GOT3 (cell line): ENCODE measurements at places on chromosomes 3 and 15.

GRCh38 chr3:149152420-149152819 lies 23.0 kb downstream of the HPS3 start:
- no peak for DNase-seq

- DNase-seq, result no peak
These were observed 14.9 kb downstream of the IGSF10 start for GRCh38 chr3:151446002-151446340.

DNA sequence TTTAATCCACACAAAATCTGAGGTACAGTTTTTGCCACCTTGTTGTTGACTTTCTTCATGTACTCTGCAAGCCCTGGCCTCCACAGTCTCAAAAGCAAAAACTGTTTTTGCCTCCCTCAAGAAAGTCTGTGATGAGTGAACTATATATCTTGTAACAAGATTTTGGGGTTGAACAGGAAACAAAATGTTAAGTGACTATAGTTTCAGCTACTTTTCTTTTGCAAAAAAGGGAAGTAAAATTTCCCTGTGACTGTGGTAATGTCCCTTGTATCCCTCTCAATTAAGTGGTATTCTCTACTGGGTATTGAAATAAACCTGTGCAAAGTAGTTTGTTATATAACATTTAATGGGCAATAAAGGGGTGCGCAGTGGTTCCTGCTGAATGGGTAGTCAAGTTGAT lies 21.3 kb upstream of the SCAANT1 start:
- no peak for DNase-seq

GRCh38 chr3:129943020-129943419 lies 31.5 kb upstream of the TRH start:
- DNase-seq, result no peak

GRCh38 chr3:182521339-182521738 lies 272.0 kb upstream of the ATP11B start:
- no peak for DNase-seq

GRCh38 chr3:81909796-81910195 lies 148.4 kb upstream of the GBE1 start:
- DNase-seq, result no peak

GRCh38 chr15:81256916-81257315 lies 60.2 kb downstream of the IL16 start:
- DNase-seq, result no peak

DNA sequence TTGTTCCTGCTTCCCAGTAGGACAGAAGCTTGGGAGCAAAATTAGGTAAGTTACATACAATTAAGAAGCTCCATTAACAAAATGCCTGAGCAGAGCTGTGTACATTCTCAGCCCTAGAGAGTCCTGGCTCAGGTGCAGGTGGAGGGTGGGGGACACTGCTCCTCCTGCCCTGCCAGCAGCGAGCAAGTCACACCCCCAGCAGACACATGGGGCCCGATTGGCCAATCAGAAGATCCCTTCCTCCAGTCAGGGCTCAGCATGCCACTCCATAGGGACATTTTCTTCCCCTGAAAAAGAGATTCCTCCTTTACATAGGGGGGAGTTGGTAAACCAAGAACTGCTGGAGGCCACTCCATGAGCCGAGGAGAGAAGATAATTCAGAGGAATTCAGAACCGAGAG lies 62.1 kb downstream of the PLXNA1 start:
- DNase-seq, result no peak

- no peak for DNase-seq
These were observed 94.3 kb upstream of the SGO1 start for GRCh38 chr3:20280257-20280656.

GRCh38 chr3:15288331-15289035 lies 43.9 kb downstream of the SH3BP5 start:
- DNase-seq, result no peak

- no peak for DNase-seq
These were observed 80.2 kb upstream of the SPATA12 start for GRCh38 chr3:56980243-56980642.

DNA sequence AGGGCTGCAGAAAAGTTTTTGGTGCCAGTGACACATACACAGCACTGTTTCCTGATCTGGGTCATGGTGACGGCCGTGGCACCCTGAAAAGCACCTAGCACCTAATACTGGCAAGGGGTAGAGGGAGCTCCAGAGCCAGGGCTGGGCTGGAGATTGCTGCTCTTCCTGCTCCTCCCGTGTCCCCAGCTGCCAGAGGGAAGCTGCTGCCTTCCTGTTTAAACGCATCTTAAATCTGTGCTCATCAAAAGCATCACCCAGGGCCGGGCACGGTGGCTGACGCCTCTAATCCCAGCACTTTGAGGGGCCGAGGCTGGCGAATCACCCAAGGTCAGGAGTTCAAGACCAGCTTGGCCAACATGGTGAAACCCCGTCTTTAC lies 156.7 kb upstream of the MEF2A start:
- no peak for DNase-seq

DNA sequence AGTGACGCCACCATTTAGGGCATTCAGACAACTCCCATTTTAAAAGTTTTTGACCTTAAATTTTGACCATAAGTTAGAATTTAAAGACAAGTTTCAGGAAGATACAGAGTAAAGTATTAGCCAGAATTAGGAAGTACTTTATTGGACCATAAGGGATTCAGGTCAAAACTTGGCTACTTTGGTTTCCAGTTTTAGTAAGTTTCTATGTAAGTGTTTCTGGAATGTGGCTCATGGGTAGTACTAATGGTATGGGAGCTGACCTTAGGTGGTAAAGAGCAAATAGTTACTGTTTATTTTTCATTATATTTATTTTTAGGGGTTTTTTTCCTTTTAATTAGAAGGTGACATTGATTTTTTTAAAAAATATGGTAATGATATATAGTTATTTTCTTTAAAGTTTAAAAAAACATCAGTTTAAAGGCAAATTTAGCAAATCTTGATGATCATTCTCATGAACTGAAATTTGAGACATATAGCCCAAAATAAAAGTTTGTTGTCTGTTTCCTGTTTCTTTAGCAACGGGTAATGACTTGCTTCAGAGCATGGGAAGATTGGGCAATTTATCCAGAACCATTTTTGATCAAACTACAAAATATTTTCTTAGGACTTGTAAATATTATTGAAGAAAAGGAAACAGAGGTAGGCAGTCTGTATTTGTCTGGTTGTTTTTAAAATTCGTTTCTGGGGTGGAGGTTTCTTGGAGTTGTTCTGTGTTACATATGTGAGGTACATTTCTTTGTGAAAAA lies 34.3 kb downstream of the U2SURP start:
- DNase-seq, result no peak

GRCh38 chr3:3027976-3028567 lies 82.1 kb downstream of the IL5RA start:
- DNase-seq, result no peak

DNA sequence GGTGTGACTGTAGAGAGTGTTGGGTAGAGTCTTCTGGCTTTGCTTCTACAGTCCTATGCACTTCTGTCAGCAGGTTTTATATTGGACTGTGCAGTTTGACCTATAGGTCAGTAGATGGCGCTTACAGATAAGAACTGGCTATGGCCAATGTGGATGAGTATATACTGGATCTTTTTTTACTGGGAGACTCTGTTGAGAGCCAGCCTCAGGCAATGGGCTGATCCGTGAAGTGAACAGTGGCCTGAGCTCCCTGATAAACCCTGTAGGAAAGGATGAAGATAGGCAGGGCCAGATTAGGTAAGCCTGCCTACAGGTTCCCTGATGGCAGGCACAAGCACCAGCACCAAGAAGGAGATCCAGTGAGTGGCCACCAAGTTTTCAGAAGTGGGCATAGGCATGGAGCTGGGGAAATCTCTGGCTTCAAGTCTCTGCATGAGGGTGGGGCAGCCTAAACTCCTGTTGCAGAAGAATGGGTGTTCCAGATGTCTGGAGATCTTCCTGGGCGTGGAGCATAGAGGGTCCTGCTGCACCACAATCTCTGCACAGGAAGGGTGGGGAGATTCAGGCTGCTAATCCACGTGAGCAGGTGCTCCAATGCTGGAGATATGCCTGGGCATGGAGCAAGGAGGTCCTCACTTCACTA lies 326.0 kb upstream of the SGO1 start:
- DNase-seq, result no peak

DNA sequence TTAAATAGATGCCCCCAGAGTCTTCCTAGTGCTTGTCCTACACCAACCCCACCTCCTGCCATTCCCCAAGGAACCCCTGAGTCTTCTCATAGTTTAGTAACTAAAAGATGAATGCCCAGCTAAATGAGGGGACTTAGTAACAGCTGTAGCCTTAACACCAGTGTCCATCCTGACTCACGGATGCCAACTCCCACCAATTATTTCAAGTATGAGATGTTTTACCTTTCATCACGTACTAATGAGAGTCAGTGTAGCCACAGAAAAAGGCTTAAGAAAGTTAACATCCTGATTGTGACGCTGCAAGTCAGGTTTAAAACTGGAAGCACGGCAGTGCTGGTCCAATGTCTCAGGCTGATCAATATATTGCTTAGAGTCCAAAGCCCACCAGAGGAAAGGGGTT lies 109.9 kb downstream of the FMN1 start:
- no peak for DNase-seq

DNA sequence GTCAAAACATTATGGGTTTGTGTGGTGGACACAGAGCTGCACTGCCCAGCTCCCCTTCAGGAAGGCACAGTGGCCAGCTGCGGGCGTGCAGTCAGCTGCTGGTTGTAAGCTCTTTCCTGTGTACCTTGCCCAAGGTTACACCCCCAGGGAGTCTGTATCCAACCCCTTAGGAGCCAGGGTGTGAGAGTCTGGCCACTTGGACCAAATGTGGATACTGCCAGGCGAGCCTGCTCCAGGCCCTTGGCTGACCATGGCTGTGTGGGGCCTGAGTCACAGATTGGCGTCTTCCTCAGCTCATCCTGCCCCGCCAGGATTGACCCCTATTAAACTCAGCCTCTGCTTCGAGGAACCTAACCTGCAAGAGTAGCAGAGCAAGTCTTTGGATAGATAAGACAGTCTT lies 56.9 kb downstream of the ABHD5 start:
- DNase-seq, result no peak

DNA sequence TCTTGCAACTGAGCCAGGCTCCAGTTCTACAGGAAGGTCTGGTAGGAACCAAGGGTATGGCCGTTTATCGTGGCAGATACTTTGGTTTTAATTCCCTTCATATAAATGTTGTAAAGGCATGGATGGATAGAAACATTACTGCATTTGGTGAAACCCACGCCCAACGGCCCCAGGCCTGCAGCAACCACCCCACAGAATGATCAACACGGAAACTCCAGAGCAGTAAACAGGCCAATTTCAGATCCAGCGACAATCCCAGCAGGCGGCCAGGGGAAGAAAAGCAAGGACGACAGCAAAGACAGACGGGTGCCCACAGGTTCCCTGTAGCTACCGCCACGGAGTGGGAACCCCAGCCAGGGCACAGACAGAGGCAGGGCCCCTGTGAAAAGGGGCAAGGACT lies 32.6 kb upstream of the PCSK6 start:
- no peak for DNase-seq

DNA sequence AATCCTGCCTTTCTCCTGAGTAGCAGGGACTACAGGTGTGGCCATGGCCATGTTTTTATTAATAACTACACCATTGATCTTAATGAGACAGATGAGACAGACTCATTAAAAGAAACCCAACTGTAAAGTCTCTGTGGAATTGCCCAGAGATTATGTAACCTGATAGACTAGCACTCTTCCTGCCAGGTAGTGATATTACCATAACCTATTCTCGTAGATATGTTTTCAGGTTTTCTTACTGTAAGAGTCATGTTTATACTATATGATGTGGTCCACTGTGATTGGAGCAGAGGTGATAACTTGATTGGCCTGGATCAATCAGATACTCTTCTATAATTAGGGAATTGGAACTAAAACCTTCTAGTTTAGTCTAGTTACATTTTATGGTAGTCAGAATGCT lies 93.7 kb downstream of the NFKBIZ start:
- no peak for DNase-seq

- DNase-seq, result no peak
These were observed 33.5 kb downstream of the KLF13 start for GRCh38 chr15:31360158-31360561.

- no peak for DNase-seq
These were observed 45.8 kb downstream of the EEFSEC start for GRCh38 chr3:128199110-128199509.

- no peak for DNase-seq
These were observed 50.1 kb downstream of the HEG1 start for GRCh38 chr3:125005676-125006075.

GRCh38 chr3:48208076-48208475 lies 15.2 kb upstream of the CAMP start:
- no peak for DNase-seq

GRCh38 chr3:151772825-151773480 lies 39.2 kb downstream of the AADACL2 start:
- no peak for DNase-seq

DNA sequence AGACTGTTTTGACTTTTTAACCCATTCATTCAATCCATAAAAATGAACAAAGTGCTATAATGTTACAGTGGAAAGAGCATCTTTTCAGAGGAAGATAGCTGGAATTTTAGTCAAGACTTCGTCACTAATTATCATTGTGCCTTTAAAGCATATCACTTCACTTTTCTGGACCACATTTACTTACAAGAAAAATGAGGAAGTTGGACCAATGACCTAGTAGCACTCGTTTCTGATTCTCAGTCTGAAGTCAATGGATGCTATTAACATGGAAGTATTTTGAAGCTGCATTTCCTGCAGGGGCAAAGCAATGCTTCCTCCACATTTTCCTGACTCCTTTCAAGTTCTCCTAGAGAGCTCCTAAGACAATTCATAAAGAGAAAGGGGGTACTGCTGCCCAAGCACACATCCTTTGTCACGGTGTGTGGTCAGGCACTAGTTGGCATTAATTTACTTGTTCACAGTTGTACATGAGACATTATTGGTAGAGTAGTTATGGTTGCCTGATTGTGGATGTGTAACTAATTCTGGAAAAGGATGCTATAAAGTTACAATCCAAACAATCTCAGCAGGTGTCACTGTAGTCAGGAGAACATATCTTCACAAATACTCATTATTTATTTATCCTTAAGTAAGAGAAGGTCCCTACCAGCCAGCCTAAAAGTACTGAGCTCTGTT lies 1049.1 kb downstream of the FHIT start:
- DNase-seq, result no peak

- no peak for DNase-seq
These were observed 98.9 kb upstream of the PIAS1 start for GRCh38 chr15:67955252-67955651.

- no peak for DNase-seq
These were observed 32.6 kb upstream of the SLC41A3 start for GRCh38 chr3:126116526-126116925.

DNA sequence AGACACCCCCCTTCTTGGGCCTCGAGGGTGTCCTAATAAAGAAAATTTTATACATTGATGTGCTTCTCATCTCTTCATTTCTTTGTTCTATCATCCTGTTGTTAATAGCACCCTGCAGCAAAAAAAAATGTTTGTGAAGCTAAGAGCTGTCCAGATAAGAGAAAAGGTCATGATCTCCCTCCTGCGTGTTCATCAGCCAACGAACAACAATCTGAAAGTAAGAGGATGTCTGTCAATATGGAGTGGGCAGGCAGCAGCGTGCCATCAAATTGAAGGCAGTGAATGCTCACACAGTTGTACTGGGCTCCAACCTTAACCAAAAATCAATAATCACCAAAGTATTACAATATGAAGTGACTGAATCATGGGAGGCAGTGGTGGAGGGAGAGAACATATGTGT lies 418.6 kb upstream of the ONECUT1 start:
- no peak for DNase-seq

- DNase-seq, result no peak
These were observed 22.2 kb upstream of the GRIP2 start for GRCh38 chr3:14562121-14562890.

GRCh38 chr3:127867986-127868385 lies 45.7 kb upstream of the MGLL start:
- no peak for DNase-seq
